ENCODE measurements at places on chromosomes 11 and 22. TPM values are rescaled to one million over a fixed set of nuclear protein-coding genes. Genes with fewer than 3 reads are reported as not detected.

Gene GGT5
- 58.2 TPM for total RNA-seq

Gene TSSC4
- 41.6 TPM for total RNA-seq

Gene ZNF280A
- total RNA-seq = not detected

Gene APOBEC3G
- total RNA-seq = 27.8 TPM

Gene DBX1
- total RNA-seq = not detected

Gene SSTR3
- total RNA-seq = not detected

Gene MUC5AC
- not detected for total RNA-seq

Gene APOA4
- not detected for total RNA-seq

Gene ZNF280B
- total RNA-seq = 1.5 TPM

Gene SLC22A6
- total RNA-seq = not detected

Gene CFAP68
- 50.9 TPM for total RNA-seq

Gene ANGPTL5
- not detected for total RNA-seq

Gene CCDC188
- total RNA-seq = 2.6 TPM

Gene POU2AF1
- 21.7 TPM for total RNA-seq

Gene NCAM1
- 26.7 TPM for total RNA-seq

- no peak for DNase-seq
Measured at GRCh38 chr22:39101226-39101625, 4.2 kb downstream of the APOBEC3H start.

DNA sequence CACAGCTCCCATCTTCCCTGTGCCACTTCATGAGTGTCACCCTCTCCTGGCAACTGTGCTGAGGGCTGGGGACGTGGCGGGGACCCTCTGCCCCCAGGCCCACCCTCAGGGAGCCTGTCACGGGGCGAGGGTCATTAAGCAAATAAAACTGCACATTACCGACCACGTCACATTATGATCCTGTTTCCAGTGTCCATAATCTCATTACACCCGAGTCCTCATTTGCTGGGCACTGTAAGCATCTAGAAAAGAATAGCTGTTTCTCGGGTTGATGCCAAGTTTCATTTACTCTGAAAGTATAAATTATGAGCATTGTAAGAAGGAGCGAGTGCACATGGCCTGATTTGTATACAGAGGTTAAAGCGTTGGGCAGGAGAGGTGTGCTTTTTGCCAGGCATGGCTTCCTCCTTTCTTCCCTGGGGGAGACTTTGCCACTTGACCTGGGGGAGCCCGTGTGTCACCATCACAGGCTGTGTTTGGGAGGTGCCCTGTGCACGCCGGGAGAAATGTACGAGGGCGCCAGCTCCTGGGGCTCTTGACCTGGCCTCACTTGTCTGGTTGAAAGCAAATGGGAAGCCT, 50.5 kb downstream of the LRP5 start:
- DNase-seq = no peak

- DNase-seq = no peak
Measured at GRCh38 chr22:41482319-41482935, 13.5 kb downstream of the ACO2 start.

GRCh38 chr22:36398601-36399471, 11.1 kb upstream of the MYH9 start:
- no peak for DNase-seq

DNA sequence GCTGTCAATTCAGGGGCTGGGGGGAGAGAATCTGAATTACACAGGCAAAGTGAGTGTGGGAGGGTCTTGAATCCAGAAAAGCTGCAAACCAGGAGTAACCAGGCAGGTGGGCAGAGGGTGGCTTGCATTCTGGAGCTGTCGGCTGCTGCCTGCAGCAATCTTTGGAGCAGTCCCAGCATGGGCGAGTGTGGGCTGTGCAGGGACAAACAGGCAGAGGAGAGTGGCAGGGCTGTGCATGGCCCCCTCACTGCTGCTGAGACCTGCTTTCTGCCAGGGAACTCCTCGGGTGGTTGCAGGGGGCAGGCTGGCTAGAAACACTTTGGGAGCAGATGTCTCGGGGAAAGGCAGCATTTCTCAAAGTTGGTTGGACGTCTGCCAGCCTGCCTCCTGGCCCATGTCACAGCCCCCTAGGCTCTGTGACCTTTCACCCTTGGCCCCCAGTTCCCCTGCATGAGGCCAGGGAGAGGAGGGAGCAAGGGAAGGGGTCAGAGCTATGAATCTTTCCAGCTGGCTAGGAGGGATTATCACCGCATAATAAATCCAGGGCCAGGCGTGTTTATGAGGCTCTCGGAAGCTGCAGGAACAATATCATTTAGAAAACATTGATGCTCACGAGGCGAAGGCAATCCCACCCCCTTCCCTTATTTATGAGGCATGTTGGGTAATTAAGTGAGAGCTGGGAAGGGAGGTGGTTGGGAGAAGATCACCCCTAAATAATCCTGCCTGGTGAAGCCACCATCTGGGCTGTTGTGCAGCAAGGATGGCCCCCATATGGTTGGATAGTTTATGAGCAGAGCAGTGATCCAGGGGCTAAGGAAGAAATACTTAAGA, 212.3 kb upstream of the NCAM1 start:
- DNase-seq = no peak

DNA sequence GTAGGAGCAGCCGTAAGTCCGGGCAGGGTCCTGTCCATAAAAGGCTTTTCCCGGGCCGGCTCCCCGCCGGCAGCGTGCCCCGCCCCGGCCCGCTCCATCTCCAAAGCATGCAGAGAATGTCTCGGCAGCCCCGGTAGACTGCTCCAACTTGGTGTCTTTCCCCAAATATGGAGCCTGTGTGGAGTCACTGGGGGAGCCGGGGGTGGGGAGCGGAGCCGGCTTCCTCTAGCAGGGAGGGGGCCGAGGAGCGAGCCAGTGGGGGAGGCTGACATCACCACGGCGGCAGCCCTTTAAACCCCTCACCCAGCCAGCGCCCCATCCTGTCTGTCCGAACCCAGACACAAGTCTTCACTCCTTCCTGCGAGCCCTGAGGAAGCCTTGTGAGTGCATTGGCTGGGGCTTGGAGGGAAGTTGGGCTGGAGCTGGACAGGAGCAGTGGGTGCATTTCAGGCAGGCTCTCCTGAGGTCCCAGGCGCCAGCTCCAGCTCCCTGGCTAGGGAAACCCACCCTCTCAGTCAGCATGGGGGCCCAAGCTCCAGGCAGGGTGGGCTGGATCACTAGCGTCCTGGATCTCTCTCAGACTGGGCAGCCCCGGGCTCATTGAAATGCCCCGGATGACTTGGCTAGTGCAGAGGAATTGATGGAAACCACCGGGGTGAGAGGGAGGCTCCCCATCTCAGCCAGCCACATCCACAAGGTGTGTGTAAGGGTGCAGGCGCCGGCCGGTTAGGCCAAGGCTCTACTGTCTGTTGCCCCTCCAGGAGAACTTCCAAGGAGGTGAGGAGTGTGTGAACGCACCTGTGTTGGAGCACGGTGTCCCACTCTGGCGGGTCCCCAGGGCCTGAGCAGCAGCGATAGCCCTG, at the start of gene TAGLN:
TAGLN (plus strand) TSS at position 318 of the 863 bp plus-strand sequence. CDS start 3,644 bp downstream, outside the sequence.
- peak; percentile 90 for DNase-seq

DNA sequence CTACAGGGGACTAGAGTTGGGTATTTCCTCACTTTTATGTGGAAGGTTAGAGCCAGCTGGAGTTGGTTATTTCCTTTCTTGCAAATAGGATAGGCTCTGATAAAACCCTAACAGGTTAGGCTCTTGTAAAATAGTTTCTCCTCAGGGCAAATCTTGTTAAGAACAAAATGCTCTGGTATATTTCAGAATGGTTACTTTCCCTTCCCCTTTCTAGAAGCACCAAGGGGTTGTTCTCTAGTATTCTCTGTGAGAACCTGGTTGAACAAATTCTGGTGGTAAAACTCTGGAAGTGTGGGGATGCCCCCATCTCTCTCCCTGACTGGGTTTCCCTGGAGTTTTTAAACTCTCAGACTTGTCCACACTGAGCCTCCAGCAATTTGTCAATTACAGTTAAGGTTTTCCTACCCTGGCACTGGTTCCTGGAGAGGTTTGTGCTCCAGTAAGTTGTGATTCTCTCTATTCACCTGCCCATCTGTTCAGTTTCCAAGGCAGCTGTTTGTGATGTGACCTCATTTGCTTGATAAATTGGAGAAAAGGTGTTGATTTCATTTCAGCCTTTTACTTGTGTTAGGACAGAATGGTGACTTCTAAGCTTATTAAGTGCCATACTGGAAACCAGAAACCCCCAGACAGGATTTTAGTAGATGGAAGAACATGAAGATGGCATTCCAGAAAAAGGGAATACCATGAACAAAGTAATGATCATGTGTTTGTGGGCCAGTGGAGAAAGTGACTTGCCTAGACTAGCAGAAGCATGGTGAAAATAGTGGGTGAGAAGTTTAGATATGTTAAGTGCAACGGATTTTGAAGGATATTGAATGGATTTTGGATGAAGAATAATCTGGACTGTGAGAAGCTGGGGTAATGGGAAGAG, 64.6 kb downstream of the EXT2 start:
- no peak for DNase-seq

DNA sequence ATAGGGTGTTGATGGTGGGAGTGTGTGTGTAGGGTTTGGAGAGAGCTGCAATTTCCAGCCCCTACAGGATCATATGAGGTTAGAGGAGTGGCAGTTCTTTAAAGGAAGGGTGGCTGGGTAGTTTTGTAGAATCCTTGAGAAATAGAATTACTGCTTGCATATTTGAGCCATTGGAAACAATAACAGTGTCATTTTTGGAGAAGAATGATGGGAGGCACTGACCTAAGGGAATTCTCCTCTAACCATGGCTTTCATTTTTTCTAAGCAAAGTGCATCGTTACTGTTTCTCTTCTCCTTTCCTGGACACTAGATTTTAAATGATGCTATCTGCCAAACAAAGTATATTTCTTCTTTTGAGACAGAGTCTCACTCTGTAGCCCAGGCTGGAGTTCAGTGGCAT, 66.9 kb upstream of the RRM1 start:
- DNase-seq = no peak

DNA sequence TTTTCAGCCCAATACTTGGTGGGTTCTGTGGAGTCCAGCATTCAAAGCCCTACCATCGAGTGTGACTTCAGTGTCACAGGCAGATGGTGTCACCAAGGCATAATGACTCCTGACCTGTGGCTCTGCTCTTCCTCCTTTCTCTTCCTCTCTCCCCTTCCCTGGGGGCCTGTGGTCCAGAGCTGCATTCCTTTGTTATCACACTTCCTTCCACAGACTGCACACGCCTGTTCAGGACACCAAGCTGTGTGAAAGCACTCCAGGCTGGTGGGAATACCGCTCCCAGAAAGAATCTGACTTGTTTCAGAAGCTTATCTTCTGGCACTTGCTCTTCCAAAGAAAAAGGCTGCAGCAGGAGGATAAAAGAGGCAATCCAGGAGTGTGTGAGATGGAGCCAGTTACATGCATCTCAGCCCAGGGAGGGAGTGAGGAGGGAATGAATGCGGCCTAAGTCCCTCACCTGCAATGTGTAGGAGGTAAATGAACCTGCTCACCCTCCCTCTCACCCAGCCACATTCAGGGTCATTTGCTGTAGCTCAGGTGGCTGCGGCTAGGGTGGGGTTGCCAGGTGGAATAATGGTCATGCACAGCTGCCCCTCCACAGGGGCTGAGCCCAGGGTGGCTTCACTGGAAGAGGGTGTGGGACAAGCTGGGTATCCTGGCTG, 79.3 kb downstream of the ADAMTS15 start:
- DNase-seq = no peak

- no peak for DNase-seq
Measured at GRCh38 chr11:3216027-3216525, 2.5 kb downstream of the MRGPRG start.

- peak; percentile 71 for DNase-seq
Measured at GRCh38 chr11:72239313-72239848, 4.6 kb downstream of the PHOX2A start.

GRCh38 chr11:132048040-132048439, 677.6 kb downstream of the NTM start:
- DNase-seq = no peak

GRCh38 chr11:1192741-1193325, 30.0 kb upstream of the MUC5B start:
- DNase-seq = no peak

DNA sequence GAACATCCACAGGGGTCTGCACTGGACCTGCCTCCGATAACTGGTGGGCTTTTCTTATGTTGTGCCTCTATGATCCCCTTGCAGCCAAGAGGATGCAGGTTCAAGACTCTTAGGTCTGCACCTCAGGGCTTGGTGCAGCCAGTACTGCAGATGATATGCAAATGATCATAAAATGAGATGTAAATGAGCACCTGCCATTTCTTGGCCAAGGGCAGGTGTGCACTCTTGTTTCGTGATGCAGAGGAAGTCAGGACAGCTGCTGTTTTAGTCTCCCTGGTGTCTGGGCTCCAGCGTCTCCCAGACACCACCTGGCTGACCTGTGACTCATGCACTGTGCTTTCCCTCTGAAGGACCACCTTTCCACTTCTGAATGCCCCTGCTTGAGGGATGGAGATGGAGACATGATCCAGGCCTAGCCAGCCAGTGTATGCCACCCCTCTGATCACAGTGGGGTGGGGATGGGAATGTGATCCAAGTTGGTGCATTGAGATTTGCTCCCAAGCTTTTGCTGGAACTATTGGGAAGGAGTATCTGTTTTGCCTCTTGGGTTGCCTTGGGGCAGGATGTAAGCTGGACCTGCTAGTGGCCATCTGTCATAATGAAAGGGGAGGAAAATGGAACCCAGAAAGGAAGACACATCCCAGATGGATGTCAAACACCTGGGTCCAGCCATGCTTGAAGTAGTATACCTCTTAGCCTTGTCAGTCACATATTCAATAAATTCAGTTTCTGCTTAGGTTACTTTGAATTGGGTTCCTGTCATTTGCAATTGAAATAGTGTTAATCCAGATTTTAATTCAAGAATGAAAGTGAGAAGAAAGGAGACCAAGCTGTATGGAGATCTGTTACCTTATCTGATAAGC, 3.3 kb upstream of the KCNJ11 start:
- no peak for DNase-seq

DNA sequence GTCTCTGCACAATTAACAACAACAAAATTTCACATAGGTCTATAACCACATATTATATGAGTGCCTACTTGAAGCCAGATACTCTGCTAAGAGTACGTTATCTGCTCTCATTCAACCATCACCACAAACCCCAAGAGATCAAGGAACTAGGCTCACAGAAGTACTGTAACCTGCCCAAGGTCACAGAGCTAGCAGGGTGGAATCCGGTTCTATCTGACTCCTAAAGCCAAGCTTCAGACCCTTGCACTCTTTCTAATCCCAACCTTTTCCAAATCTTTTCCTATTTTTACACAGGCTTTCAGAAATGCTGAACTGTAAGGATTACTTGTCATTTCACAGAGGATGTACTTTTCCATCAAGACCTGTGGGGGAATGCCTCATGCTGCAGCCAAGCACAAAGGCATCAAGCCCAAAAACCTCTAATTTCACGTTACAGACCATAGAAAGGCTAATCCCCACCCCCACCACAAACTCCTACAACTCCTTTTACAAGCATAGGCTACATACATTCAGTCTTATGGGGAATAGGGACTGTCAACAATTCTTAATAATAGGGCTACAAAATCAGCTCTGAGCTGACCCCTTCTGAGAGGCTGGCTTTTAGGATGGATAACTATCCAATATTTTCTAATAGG, 927 bp downstream of the PRCP start:
- DNase-seq = no peak

- DNase-seq = no peak
Measured at GRCh38 chr11:25702417-25702816, 629.5 kb upstream of the ANO3 start.

DNA sequence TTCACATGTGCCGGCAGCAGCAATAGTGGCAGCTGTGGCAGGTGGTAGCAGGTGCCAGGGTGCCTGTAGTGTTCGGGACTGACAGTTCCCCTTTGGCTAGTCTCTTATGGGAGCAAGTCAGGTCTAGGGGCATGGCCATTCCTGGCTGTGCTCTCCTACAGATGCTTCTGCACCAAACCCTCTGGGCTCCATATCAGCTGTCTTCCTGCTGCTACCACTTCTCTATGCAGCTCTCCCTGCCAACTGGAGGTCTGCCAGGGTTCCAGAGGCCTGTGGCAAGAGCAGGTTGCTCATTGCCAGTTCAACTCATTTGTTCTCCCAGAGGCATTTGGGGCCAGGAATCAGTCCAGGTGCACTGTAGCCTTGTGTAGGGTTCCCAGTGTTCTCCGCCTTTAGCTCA, 473.7 kb downstream of the JRKL start:
- no peak for DNase-seq
